ENCODE measurements at places on chromosomes 1 and 21.

- DNase-seq, result no peak
Measured at GRCh38 chr1:228782662-228783417, 47.6 kb downstream of the RHOU start.

DNA sequence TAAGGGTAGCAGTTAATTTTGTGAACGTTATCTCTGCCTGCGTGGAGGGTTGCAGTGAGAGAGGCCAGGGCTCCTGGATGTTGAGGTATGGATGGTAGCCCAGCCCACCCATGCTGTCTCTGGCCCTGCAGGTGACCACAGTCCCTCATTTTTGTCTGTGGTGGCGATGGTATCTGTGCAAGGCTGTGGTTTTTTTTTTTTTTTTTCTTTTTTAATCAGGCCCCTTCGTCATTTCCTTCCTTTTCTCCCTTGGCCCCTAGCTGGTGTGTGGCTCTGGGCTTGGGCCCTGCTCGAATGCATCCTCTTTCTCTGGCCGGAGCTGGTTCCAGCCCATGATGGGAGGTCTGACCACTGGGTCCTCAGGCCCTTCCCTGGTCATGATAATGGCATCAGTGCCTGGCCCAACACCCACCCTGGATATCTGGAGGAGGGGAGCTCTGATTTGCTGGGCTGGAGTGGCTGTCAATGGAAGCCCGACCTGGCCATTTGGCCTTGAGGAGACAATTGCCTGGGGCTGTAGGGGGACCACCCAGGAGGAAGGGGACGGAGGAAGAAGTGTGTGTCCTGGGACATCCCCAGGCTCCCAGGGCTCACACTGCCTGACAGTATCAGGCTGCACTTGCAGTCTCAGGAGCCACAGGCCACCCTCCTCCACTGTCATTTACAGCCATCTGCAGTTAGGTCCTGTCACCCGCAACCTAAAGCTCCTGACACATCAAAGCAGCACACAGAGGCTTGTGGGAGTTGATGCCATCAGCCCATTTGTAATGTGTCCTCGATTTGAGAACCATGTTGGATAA, 8.1 kb upstream of the RNF187 start:
- no peak for DNase-seq

- DNase-seq, result no peak
Measured at GRCh38 chr21:34590520-34590919, 24.4 kb downstream of the RCAN1 start.

DNA sequence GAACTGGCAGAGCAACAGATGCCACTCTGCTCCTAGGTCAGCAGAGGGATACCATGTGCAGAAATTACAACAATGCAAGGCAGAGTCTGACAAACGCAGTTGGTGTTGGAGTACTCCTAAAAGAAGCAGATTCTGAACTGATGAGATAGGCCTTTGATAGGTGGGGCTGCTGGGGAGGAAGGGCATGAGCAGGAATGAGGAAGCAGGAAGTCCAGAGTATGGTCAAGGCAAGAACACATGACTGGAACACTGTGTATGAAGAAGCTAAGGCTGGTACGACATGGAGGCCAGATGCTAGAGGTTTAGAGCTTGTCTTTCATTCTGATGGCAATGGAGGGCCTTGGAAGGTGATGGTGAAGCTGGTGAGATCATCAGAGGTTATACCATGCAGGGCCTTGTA, 11.5 kb upstream of the THRAP3 start:
- DNase-seq, result no peak

DNA sequence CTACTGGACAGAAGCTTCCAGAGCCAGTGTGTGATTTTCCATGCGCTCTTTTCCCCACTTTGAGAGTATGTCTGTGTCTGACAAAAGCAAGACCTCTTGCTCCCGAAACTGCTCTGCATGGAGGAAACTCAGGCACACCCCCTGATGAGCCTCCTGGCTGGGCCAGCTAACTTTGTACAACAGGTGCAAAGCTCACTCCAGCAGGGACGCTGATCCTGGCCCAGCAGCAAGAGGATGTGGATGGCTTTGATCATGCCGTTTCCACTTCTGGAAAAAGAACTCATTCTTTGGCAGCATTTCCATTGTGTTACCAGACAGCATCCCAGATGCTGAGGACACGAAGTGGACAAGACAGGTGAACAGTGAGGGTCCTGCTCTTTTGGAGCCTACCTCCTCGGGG, 103.1 kb downstream of the TLR5 start:
- no peak for DNase-seq

- DNase-seq, result no peak
Measured at GRCh38 chr1:87572008-87572407, 243.3 kb downstream of the LMO4 start.

- DNase-seq, result no peak
Measured at GRCh38 chr1:113321771-113322387, 68.4 kb upstream of the MAGI3 start.

DNA sequence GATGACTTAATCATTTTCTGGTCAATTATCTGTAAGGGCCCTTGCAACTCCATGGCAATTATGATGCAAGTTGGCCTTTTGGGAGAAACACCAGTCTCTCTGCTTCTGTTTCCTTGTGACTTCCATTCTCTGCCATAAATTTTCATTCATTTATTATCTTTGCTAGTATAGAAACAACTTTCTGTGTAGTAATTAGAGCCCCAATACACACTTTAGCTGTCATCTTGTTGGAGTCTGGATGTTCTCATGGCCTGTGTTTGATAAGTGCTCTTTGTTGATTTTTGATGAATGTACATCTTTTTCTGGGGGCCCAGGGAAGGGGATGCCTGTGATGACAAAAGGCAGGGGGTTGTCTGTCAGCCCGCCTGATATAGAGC, 22.4 kb downstream of the PROX1 start:
- no peak for DNase-seq

GRCh38 chr1:2229037-2229864, 1.1 kb downstream of the SKI start:
- peak; percentile 84 for DNase-seq

DNA sequence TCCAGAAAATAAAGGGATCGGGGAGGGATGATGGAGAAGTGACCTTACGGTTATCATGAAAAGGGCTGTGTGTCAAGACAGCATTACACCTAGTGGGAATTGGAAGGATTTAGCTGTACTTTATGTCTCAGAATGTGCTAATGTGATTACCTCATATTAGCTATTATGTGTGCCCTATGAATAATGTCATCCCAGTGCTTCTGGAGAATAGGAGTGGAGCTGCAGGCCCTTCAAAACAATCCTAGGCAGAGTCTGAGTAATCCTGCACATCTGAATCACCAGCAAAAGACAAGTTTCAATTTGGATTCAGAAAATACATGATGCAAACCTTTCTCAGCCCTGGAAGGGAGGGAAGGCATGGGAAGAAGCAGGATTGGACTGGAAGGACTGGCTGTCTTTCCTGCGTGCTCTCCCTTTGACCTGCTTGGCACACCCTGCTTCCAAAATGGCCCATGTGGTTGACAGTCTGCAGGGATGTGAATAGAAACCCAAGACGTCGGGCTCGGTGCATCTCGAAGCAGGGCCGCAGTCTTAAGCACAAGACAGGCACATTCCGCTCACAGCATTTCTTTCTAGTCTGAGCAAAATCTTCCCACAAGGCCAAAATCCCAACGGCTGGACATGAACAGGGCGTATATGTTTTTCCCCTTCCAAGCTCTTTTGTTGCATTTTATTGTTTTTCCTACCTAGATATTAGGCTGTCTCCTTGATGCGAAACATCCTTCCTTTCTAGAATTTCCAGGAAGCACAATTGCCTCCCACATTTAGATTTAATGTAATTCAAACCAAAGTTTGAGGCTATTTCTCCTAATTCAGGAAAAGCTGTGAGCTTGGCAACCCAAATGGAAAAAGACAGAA, 54.3 kb upstream of the TARBP1 start:
- no peak for DNase-seq

DNA sequence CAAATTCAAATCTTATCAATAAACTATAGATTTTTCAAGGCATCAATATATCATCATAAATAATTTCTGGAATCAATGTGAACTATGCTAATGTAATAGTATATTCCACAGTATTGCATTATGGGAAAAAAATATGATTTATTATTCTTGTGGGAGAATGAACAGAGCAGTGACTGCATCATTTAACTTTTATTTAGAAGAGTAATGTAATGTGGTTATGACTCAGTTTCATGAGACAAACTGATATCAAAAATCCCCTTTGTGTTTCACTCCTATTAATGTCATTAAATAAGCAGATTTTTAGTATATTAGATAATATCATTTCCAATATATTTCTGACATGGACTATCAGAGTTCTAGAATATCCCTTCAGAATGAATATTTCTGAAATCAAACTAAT, 187.6 kb downstream of the LRRC40 start:
- DNase-seq, result no peak

DNA sequence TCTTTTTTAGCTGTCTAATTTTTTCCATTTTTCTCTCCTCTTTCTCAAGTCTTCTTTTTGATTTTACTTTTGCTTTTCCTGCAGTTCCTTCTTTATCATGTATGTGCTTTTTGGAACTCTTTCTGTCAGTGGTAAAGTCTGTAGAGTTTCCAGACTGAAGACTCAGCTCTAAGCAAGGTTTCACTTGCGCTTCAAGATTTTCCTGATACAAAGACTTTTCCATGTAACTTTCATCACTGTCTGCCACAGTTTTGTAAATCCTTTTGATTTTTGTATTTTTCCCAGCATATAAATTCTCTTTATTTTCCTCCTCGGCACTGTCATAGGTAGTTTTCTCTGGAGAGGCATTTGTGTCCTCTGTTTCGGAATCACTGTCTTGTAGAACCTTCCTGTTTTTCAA, 5.5 kb downstream of the CLSPN start:
- DNase-seq, result no peak
